Stimulated activated CD8-positive, alpha-beta memory T cell treated with anti-CD3 and anti-CD28 coated beads, Interleukin-15, amount 100 ng/mL, for 24 hours (primary cell): ENCODE measurements at places on chromosomes 4 and X.
A peak's percentile ranks its signal among the peaks of the same experiment; 100 is the strongest.

GRCh38 chr4:12579172-12579571 is 905.0 kb downstream of the RAB28 start:
- no peak for DNase-seq

DNA sequence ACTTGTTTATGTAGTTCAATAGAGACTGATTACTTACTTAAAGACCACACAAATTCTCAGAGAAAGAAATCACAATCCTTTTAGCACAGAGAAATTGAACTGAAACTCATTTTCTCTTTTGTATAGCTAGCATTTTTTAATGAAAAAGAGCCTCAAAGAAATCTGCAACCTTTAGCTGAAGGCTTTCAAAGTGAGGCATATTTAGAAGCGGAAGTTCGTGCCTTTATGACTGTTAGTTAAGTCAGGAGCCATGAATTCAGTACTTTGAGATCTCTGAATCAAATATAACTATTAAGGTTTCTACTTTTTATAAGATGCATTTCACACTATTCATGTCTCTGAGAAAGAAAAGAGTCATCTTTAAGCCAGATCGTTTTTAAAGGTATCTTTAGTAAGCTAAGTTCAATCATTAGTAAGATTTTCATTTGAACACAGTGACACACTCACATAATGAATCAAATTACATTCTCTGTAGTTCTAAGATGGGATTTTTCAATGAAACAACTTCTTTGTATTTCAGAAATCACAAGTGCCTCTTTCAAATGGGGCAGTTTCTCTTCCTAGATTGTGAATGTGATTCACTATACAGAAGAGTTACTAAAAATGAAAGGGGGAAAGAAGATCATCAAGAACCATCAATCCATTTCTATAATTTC is 61.4 kb downstream of the SMARCA1 start:
- DNase-seq, result no peak

GRCh38 chrX:76029385-76029784 is 143.5 kb upstream of the PBDC1 start:
- no peak for DNase-seq

- DNase-seq, result no peak
These were observed 25.4 kb upstream of the ARSD start for GRCh38 chrX:2954541-2954940.

DNA sequence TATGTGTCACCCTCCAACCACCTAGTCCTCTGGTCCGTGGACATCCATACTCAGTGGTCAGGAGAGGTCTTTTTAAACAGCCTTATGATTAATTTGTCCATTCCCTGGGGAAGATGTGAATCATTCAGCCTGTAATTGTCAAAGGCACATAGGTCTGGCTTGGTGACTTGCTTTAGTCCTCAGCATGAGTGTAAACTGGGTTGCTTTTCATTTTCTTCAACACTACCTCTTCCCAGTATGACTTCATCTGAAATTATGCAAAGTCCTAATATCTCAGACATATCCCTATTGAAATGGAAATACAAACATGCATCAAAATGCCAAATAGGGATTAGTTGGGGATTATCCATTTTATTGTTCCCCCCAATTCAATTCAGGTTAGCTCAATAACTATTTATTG is 208.3 kb upstream of the AMOT start:
- no peak for DNase-seq

GRCh38 chr4:4395849-4396627 is 9.1 kb downstream of the NSG1 start:
- DNase-seq, result no peak

- no peak for DNase-seq
These were observed 7.0 kb downstream of the AMMECR1 start for GRCh38 chrX:110310896-110311295.

DNA sequence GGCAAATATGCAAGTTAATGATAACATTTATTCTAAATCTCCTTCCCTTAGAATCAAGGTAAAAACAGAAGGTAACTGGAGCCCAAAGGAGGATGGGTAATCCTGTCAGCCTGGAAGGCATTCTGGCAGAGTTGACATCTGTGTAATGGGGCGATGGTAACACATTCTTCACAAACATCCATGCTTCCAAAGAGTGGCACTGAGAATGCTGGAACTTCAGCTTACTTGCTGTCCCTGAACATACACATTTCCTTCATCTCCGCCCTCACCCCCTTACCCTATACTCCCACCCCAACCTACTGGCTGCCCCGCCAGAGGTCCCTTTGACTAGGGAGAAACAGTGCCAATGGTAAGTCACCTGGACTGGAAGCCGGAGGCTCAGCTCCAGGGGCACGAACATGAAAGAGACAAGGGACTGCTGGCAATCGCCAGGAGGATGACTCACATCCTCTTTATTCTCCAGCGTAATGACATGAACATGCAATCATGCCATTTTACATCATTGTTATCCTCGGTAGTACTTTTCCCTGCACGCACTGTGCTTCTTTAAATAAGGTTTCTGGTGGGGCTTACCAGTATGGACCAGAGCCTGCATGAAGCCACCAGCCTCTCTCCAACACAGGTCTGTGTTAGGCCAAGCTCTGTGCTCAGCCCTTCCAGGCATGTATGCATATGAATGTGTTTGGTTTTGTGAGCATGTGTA is 694.2 kb upstream of the TENM3 start:
- no peak for DNase-seq

DNA sequence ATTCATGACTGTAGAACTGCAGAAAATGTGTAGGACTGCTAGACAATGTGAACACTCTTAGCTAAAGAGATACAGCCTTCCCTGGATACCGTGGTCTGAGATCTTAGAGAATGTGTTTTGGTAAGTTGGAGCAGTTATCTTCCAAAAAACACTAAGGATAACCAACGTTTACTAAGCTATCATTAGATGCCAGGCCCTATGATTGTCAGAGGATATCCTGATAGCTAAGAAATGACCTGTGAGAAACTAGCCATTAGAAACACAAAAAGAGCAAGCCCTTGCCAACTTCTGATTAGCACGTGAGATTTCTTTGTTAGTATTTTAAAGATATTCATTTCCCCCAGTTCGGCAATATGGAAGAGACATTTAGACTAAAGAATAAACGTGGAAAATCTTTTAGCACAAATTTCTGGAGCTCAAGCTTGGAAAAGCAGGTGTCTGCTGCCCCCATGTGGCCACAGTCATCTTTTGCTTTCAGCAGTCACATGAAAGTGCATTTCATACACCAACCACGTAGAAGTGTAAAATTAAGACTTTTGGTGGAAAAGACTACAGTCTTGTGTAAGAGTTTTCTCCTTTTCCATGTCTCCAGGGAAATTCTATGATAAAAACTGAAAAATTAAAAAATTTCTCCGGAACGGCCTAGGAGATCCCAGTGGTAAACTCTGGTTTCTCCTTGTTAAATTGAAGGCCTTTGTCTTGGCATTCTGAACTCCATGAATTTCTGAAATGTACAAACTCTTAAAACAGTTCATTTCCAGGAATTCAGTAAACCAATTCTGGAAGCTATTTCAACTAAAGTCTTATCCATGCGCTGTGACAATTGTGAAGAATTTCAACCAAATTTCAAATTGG is 136.4 kb downstream of the ZNF674 start:
- peak; percentile 22 for DNase-seq

DNA sequence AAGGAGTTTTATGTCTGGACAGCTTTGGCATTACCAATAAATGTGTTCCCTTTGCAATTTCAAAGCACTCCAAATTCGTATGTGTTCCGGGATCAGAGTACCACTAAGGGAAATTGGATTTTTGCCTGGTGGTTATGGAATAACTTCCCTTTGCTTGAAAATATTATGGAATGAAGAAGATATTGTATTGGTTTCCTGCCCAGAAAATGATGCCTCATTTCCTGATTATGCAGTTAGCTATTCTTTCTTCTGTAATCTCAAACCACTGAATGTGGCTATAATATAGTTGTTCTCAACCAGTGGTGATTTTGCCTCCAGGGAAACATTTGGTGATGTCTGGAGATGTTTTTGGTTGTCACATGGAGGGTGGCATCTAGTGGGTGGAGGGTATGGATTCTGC is 142.9 kb downstream of the PCDH7 start:
- no peak for DNase-seq

- no peak for DNase-seq
These were observed 189.5 kb downstream of the CENPC start for GRCh38 chr4:67355806-67356205.

- DNase-seq, result no peak
These were observed 102.7 kb downstream of the SH3BGRL start for GRCh38 chrX:81304563-81304962.

DNA sequence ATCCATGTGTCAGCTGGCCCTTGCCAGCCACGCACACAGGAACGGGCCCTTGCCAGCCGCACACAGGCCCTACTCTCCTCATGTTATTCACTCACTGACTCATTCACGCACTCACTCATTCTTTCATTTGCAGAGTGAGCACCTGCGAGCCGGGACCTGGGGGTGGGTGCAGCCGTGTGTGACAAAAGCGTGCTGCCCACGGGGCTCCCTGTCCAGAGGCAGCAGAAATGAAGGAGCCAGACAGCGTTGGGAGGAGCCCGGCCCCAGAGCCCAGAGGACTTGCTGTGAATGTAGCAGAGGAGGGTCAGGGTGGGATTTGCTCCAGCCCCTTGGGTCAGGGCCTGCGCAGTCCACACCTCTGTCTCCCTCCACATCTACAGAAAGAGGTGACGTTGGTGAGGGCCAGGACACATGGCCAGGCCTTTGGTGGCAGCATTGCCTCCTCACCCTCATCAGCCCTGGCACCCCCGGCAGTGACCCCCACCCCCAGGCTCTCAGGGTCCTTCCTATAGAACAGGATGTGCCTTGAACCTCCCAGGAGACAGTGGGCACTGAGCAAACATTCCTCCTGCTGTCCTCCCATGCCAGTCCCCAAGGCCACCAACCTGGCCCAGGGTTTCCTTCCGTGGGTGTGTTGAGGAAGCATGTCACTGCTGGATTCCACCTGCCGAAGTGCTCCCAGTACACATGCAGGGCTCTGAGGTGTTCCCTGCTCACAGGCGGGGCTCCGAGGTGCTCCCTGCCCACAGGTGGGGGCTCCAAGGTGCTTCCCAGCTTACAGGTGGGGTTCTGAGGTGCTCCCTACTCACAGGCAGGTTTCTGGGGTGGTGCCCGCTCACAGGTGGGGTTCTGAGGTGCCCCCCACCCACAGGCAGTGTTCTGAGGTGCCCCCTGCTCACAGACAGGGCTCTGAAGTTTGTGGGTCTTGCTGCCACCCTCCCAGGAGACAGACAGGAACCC is 105.7 kb downstream of the HMX1 start:
- DNase-seq, result no peak

- no peak for DNase-seq
These were observed 2.4 kb downstream of the ZFYVE28 start for GRCh38 chr4:2415881-2416563.

DNA sequence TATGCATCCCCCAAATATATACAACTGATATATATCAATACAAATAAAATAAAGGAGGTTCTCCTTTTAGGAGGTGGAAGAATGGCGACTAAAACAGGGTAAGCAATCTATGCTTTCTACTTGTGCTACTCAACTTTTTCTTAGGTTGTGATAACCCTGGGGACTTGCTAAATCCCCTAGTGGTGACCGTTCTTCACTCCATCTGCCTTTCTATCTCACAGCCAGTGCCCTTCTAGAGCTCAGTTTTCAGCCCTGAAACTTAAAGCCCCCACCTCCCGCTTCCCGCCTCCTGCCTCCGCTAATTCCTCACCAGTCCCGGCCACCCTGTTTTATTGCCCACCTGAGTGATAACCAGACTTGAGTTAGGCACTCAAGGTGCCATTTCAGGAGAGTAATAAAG is 15.5 kb upstream of the ESX1 start:
- no peak for DNase-seq

- no peak for DNase-seq
These were observed 67.3 kb upstream of the RAPGEF2 start for GRCh38 chr4:159035570-159035969.

DNA sequence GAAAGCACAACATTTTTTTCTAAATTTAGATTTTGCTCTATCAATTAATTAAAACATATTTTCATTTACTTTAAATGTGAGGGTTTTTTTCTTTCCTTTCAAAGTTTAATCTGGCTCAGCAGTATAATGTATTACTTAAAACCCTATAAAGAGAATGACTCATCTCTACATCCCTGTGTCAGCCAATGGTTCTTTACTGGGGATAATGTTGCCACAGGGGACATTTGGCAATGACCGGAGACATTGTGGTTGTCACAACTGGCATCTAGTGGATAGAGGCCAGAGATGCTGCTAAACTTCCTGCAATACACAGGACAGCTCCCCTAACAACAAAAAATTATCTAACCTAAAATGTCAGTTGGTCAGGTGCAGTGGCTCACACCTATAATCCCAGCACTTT is 53.8 kb downstream of the SYNPO2 start:
- no peak for DNase-seq

DNA sequence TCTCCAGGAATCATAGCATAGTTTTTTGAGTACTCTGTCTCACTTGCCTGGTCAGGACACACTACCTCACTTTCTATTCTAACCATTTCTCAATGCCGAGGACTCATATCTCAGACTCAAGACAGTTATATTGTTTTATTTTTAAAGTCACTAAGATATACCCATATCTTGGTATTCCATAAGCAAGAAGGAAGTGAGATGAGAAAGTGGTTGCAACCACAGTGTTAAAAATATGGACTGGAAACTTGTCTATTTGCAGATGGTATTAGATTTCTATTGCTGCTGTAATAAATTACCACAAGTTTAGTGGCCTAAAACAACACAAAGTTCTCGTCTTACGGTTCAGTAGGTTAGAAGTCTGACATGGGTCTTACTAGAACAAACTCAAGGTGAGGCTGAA is 344.8 kb upstream of the MAGEB2 start:
- DNase-seq, result no peak

GRCh38 chrX:14039344-14039743 is 9.7 kb upstream of the GEMIN8 start:
- no peak for DNase-seq

DNA sequence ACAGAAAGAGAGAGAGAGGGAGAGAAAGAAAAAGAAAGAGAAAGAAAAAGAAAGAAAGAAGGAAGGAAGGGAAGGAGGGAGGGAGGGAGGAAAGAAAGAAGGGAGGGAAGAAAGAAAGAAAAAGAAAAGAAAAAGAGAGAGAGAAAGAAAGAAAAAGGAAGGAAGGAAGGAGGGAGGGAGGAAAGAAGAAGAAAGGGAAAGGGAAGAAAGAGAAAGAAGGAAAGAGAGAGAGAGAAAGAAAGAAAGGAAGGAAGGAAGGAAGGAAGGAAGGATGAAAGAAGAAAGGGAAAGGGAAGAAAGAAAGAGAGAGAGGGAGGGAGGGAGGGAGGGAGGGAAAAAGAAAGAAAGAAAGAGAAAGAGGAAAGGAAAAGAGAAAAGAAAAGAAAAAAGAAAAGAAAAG is 10.8 kb downstream of the OPHN1 start:
- no peak for DNase-seq

DNA sequence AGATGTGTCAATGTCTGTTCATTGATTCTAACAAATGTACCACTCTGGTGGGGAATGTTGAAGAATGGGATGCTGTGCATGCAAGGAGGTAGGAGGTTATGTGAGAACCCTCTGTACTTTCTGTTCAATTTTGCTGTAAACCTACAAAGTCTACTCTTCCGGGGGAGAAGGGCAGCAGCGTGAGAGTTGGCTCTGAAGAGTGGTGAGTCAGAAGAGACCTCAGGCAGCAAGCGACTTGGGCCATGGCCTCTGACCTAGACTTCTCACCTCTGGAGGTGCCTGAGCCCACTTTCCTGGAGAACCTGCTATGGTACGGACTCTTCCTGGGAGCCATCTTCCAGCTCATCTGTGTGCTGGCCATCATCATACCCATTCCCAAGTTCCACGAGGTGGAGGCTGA is 26.7 kb downstream of the MANBA start:
- no peak for DNase-seq
